ENCODE measurements at places on chromosomes 1 and 21.
A peak's percentile ranks its signal among the peaks of the same experiment; 100 is the strongest.

- DNase-seq = no peak
Observed at GRCh38 chr1:19620786-19621185, 23.3 kb upstream of the NBL1 start.

- peak; percentile 53 for DNase-seq
Observed at GRCh38 chr21:45309069-45309986, 21.6 kb upstream of the POFUT2 start.

GRCh38 chr1:52674497-52675384 lies 23.4 kb downstream of the COA7 start:
- DNase-seq = no peak

- DNase-seq = no peak
Observed at GRCh38 chr1:43796111-43796581, 88.8 kb downstream of the ST3GAL3 start.

DNA sequence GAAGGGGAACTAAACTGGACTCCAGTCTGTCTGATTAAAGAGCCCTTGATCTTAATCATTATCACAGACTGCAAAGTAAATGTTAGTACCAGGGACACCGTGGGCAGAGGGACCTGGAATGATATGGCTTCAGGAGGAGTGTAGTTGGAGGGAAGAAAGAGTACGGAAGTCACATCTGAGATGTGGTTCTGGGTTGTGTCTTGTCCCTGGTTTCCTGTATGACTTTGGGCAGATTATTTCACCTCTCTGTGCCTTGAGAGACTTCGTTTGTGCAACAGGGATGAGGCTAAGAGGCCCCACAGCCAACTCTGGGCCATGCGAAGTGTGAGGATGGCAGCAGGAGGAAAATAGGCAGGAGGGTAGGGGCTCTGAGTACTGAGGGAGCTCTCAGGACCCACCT lies 76.1 kb upstream of the SLC2A1 start:
- DNase-seq = no peak

DNA sequence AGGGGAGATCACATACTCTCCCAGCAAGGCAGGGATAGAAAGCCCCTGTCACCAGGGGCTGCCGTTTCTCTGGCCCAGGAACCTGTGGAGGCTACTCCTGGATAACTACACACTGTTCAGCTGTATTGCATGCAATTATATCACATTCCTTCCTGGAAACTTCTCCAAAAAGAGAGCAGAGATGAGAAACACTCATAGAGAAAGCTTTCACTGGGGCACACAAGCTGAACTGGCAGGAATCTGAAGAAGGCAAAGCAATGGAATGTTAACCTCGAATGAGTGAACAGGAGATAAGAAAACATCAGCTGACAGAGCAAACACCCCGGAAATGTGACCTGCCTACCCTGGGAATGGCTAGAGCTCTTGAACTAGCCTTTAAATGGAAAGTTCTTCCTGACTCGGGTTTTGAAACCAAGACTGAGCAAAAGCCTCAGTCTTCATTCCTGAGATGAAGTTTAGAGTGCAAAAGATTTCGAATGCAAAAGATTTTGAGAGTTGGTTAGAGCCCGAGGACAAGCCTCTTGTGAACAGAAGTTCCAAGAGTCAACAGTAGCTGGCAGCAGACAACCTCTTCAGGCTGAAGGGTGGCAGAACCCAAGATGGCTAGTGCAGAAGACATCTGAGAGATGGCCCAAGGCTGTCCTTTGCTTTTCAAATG lies 32.3 kb downstream of the CCN1 start:
- DNase-seq = no peak

- no peak for DNase-seq
Observed at GRCh38 chr1:65114322-65114721, 33.7 kb upstream of the AK4 start.

GRCh38 chr1:76269155-76269554 lies 194.6 kb downstream of the ST6GALNAC3 start:
- DNase-seq = peak; percentile 70

DNA sequence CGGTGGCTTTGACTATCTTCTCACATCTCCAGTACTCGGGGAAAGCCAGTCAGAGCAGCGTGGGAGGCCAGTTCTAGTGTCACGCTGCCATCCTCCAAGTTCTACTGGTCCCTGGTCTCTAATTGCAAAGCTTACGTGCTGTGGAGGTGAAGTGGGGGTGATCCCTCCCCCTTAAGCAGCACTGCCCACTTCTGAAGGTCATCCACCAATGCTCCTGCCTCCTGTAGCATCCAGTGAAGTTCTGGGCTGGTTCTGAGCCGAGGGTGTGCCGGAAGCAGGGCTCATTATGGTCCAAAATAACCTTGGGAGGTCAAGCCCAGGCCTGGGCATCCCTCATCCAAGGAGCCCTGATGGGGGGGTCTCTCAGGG lies 95.0 kb downstream of the CD58 start:
- DNase-seq = no peak

GRCh38 chr1:157247005-157247763 lies 109.0 kb upstream of the ETV3 start:
- no peak for DNase-seq

Measured in inflammatory macrophage treated with lipopolysaccharide for 4 hours (primary cell).